Fibroblast of pulmonary artery (primary cell): ENCODE measurements at places on chromosomes 2 and 18.

- no peak for DNase-seq
Observed at GRCh38 chr18:64488698-64489097, 339.8 kb upstream of the LINC00305 start.

GRCh38 chr18:3248062-3248657 is 559 bp downstream of the MYL12A start:
- DNase-seq: peak; percentile 61

GRCh38 chr2:121532347-121532766 is 1.7 kb downstream of the RNU4ATAC start:
- DNase-seq: peak; percentile 80

GRCh38 chr2:60313470-60314172 is 239.8 kb downstream of the BCL11A start:
- DNase-seq: no peak

DNA sequence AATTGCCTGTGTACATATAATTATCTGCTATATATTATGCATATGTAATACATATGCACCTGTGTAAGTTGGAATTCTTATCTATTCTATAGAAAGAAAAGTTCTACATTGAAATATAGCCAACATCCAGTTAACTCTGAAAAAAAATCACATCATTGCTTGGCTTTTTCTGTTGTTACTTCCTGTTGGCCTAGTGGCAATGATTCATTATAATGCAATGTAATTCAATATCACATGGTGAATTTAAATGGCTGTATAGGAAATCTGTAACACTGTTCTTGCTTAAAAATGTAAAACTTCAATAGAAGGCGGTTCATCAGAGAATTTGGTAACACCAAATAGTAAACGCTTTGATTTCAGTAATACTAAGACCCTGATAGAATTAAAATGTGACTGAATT is 44.5 kb upstream of the MAP4K3 start:
- DNase-seq: peak; percentile 75

DNA sequence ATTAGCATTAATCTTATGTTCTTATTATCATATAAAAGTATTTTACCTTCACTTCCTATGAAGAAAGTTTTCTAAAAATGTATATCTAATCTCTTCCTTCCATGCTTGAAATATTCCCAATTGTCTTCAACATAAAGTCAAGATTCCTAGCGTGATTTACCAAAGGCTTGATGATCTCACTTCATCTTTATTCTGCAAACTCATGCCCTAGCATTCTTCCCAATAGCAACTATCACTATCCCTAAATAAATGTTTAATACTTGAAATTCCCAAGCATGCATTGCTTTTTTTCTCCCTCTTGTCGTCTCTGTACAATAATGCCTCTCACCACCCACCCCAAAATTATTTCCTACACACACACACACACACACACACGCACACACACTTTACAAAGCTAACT is 125.8 kb downstream of the VWC2L start:
- no peak for DNase-seq

DNA sequence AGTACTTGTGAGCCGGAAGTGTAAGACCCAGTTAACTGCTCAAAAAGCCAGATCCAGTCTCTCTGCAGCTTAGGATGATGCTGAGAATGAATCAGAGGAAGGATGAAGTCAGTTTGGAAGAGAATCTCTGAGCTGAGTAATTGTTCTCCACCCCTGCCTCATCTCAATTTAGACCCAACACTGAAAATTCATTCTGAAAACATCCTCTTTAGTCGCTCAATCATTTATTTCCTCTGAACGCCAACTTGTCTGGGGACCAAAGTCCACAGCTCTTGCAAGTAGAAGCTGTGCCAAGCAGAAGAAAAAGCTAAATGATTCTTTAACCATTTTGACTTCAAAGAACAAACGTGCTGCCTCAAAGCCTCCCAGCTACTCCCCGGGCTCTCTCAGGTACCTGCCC is 177.1 kb upstream of the KLHL29 start:
- DNase-seq: no peak

- no peak for DNase-seq
Observed at GRCh38 chr18:58721566-58722239, 50.4 kb downstream of the MALT1 start.

- DNase-seq: no peak
Observed at GRCh38 chr2:219287580-219288265, 8.6 kb downstream of the DNAJB2 start.

- DNase-seq: peak; percentile 15
Observed at GRCh38 chr2:225120186-225120585, 77.9 kb upstream of the DOCK10 start.

DNA sequence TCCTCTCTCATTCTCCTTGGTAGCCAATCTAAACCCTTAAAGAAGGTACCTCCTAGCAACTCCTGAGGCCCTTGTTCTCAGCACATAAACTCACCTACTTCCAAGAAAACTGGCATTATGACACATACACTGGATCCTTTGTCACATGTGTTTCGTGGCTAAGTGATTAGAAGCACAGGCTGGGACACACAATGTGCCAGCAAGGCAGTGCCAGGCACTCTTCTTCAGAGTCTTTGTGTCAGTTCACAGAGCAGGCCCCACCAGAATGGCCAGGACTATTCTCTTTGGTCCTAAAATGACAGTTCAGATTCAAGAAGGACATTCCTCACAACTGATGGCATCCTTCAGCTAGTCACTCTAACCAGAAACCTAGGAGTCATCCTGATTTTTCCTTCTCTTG is 40.3 kb downstream of the SMC6 start:
- no peak for DNase-seq

DNA sequence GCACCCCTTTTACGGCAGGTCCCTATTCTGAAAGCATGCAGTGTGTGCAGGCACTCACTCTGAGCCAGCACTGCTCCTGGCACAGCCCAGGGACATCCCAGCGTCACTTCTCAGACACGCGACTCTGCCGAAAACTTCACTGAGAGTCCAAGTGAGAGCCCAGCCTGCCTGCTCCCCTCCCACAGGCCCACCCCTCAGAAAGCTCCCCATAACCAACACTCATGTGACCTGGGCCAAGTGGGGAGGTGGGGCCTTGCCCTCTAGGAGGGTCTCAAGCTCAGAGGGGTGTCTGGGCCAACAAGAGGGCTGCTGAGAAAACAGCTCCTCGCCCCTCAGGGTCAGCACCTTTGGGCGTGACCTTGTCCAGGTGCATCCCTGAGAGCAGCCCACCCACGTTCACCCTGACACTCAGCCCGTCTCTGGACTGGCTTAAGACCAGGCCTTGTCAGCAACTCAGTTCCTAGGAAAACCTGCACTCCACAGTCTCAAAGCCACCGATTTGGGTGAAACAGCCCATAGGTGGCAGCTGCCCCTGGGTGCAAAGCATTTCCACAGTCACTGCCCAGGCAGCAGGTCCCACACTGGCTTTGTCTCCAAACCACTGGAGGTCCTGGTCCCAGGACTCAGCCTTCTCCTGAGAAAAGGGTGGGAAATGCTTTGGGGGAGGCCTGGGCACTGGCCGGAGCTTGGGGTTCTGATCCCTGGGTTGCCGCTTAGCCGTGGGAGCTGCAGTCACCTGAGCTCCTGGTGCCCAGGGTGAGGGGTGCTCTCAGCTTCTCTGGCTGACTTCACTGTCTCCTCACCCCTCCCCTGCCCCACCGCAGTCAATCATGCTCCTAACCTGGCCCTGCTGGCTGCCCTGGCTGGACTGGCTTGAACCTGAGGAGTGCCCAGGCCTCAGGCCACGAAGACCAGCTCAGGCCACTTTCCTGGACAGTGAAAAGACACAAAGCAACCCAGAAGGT is 209.6 kb downstream of the HDAC4 start:
- no peak for DNase-seq

GRCh38 chr2:120712180-120712681 is 23.4 kb upstream of the GLI2 start:
- no peak for DNase-seq

DNA sequence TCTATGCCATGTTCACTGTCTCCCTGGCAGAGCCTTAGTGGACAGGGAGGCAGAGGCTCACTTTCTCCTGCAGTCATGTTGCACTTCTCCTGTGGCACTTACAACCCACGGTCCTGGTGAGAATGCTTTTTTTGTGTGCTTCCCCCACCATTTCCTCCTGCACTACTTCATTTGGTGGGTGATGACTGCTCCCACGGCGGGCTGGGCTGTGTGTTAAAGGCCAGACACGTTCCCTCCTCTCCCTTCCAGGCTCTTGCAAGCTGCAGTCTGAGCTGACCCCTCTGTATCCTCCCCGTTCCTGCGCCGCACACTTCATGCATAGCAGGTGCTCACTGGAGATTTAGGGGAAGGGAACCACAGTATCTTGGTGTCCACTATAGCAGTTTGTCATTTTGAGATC is 170.5 kb downstream of the CELF4 start:
- no peak for DNase-seq

- DNase-seq: no peak
Observed at GRCh38 chr2:241017228-241017940, 19.0 kb downstream of the SNED1 start.

- DNase-seq: no peak
Observed at GRCh38 chr2:36393738-36394256, 38.2 kb downstream of the CRIM1 start.

- DNase-seq: peak; percentile 31
Observed at GRCh38 chr2:23486684-23487075, 101.7 kb downstream of the KLHL29 start.

GRCh38 chr2:33275689-33276444 is 200.6 kb upstream of the RASGRP3 start:
- DNase-seq: peak; percentile 95

GRCh38 chr2:27494944-27495554 is at the start of gene FNDC4:
Gene FNDC4 (minus strand): TSS chr2:27495200. CDS start chr2:27494679, 521 bp downstream.
- no peak for DNase-seq

DNA sequence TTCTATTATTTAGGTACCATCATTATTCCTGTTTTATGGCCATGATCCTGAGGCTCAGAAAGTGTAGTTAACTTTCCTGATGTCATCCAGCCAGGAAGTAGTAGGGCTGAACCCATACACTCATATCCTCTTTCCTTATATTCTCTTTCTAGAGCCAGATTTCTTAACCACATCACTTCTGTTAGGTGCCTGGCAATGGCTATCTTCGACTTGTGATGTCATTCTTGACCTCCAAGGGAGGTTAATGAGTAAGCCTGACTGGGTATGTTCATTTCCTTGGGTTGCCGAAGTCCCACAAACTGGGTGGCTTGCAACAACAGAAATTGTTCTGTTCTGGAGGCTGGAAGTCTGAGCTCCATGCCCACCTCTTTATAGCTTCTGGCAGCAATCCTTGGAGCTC is 43.4 kb downstream of the ITGB6 start:
- peak; percentile 83 for DNase-seq

- no peak for DNase-seq
Observed at GRCh38 chr2:119224391-119225104, 914 bp downstream of the STEAP3 start.

DNA sequence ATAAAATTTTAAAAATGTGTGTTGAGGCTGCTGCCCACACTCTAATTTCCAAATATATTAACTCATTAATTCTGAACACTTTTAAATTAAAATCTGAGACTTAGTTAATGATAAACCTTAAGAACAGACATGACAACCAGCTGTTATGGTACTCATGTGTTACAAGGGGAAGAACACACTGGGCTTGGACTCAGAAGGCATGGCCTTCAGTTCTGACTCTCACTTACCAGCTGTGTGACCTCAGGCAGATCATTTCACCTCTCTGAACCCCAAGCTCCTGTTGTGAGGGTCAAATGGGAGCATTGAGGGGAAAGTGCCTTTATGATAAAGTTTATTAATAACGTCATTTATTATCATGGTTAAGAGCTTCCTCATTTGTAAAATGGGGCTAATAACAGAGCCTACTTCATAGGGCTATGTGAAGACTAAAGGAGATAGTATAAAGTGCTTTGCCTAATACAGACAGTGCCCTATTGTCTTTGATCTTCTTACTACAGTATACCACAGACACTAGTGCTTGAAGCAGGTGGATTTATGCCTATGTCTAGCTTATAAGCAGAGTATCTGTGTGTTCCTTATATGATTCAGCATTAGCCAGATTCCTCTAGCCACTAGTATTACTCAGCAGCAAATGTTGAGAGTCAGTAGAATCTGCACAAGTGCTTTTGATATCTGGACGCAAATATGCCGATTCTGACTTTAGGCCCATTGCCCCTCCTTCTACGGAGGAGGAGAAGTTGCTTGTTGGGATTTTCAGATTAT is 99.6 kb downstream of the SGPP2 start:
- no peak for DNase-seq

- no peak for DNase-seq
Observed at GRCh38 chr2:102110171-102110570, 32.4 kb upstream of the IL1R1 start.

- DNase-seq: no peak
Observed at GRCh38 chr2:226300196-226300886, 499.3 kb downstream of the IRS1 start.

- peak; percentile 39 for DNase-seq
Observed at GRCh38 chr2:9737053-9737875, 106.0 kb upstream of the TAF1B start.

DNA sequence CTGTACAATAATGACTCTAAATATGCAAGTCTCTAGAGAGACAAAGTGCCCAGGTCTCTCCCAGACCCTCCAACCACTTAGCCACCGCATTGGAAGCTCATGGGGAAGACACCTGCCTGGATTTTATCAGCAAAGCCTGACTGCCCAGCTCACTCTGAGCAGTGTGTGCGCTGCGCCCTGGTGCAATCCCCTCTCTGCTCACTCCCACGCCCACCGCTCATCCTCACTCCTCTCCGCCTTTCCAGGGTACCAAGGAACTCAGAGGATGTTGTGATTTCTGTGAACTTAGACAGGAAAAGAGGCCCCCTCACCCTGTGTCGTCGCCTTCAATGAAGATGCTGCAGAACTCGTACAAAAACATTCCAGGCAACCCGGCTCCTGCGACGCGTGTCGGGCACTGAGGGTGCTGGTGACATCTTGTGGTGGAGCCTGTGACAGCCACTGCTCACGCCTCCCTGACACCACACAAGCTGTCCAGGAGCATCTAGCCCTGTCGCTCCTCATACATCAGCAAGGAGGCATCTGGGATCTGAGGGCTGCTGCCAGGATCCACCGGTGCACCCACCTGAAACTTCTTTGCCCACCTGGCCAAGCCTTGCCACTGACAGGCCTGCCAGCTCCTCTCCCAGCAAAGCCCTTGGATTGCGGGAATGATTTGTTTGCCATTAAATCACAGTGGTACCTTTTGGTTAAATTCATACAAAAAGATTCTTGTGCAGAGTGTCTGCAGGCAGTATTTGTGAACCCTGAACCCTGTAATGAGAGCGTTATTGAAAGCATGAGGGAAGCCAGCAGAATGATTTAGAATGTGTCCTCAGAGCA is 220.4 kb downstream of the ZNF516 start:
- no peak for DNase-seq

- DNase-seq: no peak
Observed at GRCh38 chr2:23618265-23618664, 233.3 kb downstream of the KLHL29 start.

DNA sequence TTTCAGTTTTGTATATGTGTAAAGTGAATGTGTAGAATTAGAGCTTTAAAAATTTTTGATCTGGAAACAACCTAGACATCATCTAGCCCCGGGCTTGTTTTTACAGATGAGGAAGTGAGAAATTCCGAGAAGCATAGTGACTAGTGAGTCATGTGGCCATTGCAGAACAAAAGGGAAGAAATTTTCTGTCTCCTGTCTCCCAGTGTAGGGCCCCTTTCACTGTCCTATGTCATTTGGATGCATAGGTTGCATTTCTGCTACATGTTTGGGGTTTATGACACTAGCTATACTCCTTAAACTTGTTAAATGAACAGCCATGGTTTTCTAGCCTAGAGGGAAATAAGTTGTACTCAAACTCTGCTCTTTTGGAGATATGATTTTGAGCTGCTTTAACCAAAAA is 84.6 kb downstream of the PLCL1 start:
- DNase-seq: peak; percentile 75

GRCh38 chr18:41754332-41754731 is 200.7 kb upstream of the PIK3C3 start:
- no peak for DNase-seq

GRCh38 chr2:26838121-26838906 is 9.6 kb upstream of the DPYSL5 start:
- DNase-seq: peak; percentile 59
